ENCODE measurements at places on chromosomes 3 and 15. TPM values are rescaled to one million over a fixed set of nuclear protein-coding genes. Genes with fewer than 3 reads are reported as not detected.

DNA sequence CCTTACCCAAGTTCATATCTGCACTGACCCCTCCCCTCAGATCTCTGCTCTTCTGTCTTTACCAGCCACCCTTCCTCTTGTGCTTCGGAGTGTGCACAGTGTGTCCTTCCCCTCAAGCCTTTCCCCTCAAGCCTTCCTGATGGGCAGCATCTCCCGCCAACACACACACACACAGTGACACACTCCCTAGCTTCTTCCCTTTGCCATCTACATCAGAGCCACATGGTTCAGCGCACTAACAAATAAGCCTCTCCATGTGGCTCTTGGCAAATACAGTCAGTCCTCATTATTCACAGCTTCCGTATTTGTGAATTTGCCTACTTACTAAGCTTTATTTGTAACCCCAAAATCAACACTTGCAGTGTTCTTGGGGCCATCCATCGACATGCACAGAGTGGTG, 37.5 kb downstream of the SH3BP5 start:
- no peaks in the 10 kb centered on the region for H3K27me3 ChIP-seq
- H3K27ac ChIP-seq, result peak overlapping the region; percentile 96
- peak; percentile 27 for DNase-seq
- H3K4me1 ChIP-seq, result peaks cover 72% of the 10 kb centered on the region
- H3K4me3 ChIP-seq, result peak overlapping the region; percentile 90

The XCR1 gene
- not detected for polyA plus RNA-seq

The CHRNA3 gene
- polyA plus RNA-seq, result not detected

The COPB2 gene
- polyA plus RNA-seq, result 47.9 TPM

DNA sequence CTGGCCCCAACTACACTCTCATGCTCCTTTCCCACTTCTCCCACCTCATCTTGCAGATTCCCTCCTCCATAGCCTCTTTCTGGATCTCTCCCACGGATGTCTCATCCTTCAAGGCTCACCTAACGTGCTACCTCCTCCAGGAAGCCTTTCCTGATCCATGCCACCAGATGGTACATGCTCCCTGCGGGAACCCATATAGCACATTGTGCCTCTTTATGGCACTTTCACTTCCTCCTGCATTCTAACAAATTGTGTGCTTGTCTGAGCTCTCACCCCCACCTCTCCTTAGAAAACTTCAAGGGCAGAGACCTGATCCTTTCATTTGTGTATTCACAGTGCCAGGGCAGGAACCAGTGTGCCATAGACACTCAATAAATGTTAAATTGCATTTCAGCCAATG, 63.0 kb downstream of the HES1 start:
- H3K36me3 ChIP-seq, result no peaks in the 10 kb centered on the region
- no peak overlapping the region for H3K4me3 ChIP-seq
- peak; percentile 26 for DNase-seq
- peaks cover 33% of the 10 kb centered on the region for H3K4me1 ChIP-seq
- peaks cover 57% of the 10 kb centered on the region for H3K27me3 ChIP-seq

Measured in naive B cell (primary cell).